ENCODE measurements at places on chromosomes 2 and 18. TPM values are rescaled to one million over a fixed set of nuclear protein-coding genes. Genes with fewer than 3 reads are reported as not detected.

Gene GPR155
- total RNA-seq = 10.5 TPM

Gene AMER3
- 0.23 TPM for total RNA-seq

Gene GPR45
- total RNA-seq = not detected

Gene SOX11
- 14.9 TPM for total RNA-seq

Gene ATP8B1
- 29.1 TPM for total RNA-seq

Gene ERBB4
- 104 TPM for total RNA-seq

Gene HOXD3
- 74.7 TPM for total RNA-seq

Gene ALK
- total RNA-seq = 0.29 TPM

Gene MATN3
- total RNA-seq = 1.5 TPM

Gene COLEC11
- total RNA-seq = 2.6 TPM

Gene RND3
- 40.0 TPM for total RNA-seq

Gene BOK
- total RNA-seq = 28.4 TPM

Gene FSIP2
- total RNA-seq = 2.6 TPM

Gene TMEM127
- total RNA-seq = 30.4 TPM

Gene SPTBN1
- total RNA-seq = 361 TPM

Gene CCDC85A
- 4.2 TPM for total RNA-seq

Gene GNAL
- total RNA-seq = 1.8 TPM

Gene IER3IP1
- total RNA-seq = 25.9 TPM

Gene TEKT4
- 0.29 TPM for total RNA-seq

Gene CYRIA
- total RNA-seq = 3.7 TPM

Gene MYO7B
- 21.7 TPM for total RNA-seq

Gene CDH2
- 37.9 TPM for total RNA-seq

Gene SYT4
- 1.1 TPM for total RNA-seq

Gene DYNAP
- not detected for total RNA-seq

Gene UGT1A8
- total RNA-seq = not detected

Gene AFF3
- 52.7 TPM for total RNA-seq

Gene GALR1
- 0.12 TPM for total RNA-seq

Gene GALNT13
- 1.1 TPM for total RNA-seq

Gene CCDC178
- total RNA-seq = 2.9 TPM

Gene TBR1
- 0.29 TPM for total RNA-seq

Gene RIT2
- 0.35 TPM for total RNA-seq

Gene SULT1C4
- 55.4 TPM for total RNA-seq

Gene MYOM1
- total RNA-seq = 92.8 TPM

Gene GRB14
- 19.0 TPM for total RNA-seq
